ENCODE measurements at places on chromosomes 7 and 10.
A peak's percentile ranks its signal among the peaks of the same experiment; 100 is the strongest.

DNA sequence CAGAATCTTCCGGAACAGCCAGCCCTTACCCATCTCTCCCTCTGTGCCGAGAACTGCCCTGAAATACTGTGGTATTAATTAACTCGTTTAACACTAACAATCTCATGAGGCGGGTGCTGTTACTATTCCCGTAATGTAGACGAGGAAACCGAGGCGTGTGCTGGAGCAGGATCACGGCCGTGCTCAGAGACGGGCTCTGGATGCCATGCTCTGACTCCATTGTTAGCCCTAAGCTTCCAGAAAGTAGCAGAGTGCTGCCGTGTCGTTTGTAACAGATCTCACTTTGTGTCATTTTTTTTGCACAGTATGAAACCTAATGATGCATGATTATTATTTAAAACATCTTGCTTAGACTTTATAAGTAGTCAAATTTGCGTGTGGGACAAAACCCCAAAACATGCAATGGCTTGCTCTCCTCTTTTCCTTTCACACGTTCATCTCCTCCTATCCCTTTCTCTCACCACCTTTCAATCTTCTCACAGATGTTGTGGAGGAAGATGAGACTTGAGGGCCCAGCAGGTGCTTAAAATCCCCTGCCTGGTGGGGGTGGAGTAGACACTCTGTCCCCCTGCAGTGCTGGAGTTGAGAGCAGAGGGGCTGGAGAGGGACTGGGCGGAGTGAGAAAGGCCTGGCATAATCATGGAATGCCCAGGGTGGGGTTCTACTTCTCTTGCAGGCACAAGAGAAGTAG lies 482 bp upstream of the ACTR3C start:
- no peak for DNase-seq

GRCh38 chr10:101071267-101071884 lies 9.6 kb downstream of the KAZALD1 start:
- peak; percentile 61 for DNase-seq

- DNase-seq = no peak
Measured at GRCh38 chr7:47576866-47577306, 5.0 kb downstream of the TNS3 start.

GRCh38 chr7:92466682-92467081 lies 11.1 kb downstream of the ERVW-1 start:
- no peak for DNase-seq

DNA sequence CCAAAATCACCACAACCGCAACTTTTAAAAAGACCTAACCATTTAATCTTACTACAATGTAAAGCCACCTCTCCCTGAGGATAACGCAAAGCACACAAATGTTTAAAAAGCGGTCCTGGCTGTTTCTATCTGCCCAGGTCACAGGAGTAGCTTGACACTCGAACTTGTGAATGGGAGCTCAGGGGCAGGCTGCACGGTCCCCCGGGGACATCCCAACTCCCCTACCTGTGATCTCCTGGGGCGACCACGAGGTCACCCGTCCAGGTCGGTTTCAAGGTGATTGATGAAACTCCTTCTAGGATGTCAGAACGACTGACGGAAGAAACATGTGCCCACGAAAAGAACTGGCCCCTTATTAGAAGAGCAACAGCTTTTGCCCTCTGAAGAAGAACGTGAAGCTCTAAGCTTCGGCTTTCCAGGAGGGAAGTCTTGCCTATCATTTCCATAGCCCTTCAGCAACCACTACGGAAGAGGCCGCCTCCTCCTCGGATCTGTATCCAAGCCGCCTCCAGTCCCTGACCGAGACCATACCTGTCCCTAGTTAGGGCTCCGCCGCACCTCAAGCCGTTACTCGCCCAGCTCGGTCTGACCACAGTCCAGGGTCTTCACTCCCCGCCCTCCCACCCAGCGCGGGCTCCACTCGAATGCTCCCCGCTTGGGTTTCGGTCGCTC lies 459 bp downstream of the CYCS start:
- DNase-seq = peak; percentile 38

DNA sequence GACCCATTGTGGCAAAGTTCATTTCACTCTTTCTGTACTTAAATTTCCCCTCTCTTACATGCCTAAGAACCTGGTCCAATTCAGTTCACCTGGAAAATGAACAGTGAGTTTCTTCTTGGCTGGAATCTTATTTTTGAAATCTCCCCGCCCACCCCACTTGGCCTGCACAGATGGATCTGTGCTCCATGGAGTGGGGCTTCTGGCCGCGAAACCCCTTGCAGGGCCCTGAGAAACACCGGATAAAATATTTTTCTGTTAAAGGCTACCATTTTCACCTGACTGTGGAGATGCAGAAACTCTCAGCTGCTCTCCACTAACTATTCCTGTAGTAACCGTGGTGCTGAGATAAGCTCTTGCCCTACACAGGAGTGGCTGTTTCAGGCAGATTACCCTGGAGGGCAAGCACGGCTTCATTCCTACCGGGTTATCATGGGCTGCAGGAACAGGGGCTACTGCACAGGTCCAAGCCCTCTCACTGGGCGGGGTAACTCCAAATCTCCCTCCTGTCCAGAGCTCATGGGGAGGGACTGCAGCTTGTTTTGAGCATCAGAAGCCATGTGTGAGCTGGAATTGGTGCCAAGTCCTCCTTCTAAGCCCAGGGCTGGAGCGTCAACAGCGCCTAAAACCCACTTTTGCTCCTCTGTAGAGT lies 118.9 kb downstream of the PRPF18 start:
- no peak for DNase-seq

GRCh38 chr7:50793120-50793946 lies 10.6 kb upstream of the GRB10 start:
- peak; percentile 29 for DNase-seq

GRCh38 chr10:46232084-46232483 lies 54.7 kb upstream of the ANTXRL start:
- no peak for DNase-seq

GRCh38 chr7:26614503-26614902 lies 249.9 kb downstream of the SKAP2 start:
- no peak for DNase-seq

GRCh38 chr7:25408876-25409275 lies 180.6 kb upstream of the NPVF start:
- no peak for DNase-seq

GRCh38 chr7:7490003-7490402 lies 45.7 kb downstream of the COL28A1 start:
- no peak for DNase-seq

DNA sequence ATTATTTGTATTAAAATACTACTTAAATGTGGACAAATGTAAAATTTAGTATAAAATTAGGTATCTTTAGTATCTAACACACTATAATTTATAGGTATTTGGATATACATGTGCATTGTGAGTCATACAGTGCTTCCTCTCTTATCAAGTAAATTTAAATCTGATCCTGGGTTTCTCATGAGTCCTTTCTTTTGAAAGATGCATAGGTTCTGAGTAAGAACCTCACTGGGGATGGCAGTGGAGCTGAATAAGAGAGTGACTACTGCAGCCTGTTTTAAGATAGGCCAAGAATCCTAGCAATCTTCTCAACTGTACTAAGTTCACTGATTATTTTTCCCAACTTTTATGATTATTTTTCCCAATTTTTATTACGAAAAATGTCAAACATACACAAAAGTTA lies 16.2 kb downstream of the CEP55 start:
- no peak for DNase-seq

DNA sequence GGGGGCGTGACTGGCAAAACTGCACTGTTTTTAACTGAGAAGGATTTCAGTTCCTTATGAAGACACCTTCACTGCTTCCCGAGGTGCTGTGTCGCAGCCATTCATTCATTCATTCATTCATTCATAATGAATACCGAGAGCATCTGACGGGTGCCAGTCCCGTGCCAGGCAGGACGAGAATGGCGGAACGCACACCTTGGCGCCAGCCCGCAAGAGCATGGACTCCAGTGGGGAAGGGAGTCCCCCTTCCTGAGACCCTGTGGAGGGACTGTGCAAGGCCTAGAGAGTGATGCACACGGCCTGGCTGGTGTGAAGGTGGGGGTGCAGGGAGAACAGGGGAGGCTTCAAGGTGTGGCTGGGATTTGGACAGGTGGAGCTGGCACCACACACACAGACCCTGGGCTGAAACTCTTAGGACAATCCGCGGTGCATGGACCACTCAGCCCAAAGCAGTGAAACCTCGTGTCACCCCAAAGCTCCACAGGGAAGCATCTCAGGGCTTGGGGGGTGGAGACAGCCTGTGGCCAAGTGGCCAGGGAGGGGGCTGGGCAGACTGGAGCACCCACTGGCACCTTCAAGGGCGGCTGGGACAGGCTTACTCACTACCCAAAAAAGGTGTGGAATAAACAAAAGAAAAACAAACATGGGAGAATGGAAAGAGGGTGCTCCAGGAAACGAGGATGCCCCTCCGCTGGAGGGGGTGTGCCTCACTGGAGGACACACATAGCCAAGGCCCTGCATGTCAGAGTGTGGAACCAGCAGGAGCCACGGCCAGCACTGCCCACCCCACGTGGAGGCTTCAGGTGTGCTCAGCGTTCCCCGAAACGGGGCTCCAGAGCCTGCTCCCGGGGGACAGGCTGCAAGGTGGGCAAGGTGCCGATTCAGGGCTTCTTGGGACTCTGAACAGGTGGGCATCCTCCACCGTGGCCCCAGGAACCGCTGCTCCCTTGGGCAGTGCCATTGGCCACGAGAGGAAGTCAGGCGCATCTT lies 37.7 kb downstream of the EBF3 start:
- DNase-seq = no peak

DNA sequence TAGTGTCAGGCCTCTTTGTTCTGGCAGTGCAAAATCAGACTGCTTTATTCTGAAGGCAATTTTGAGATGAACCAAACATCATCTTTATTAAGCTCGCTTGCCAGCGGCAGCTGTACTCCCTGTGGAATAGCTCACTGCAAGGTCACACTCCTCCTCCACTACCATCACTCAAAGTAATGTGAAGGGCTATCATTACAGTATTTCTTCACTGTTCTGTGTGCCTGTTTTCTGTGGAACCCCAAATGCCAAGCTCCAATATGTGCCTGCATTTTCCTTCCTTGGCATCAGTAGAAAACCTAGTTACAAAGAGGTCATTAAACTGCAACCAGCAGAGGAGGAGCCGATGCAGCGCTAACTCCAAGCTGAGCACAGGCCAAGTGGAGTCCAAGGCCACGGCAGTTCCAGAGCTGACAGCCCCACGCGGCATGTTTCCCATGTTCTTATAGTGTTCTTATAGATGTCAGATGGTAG lies 21.4 kb downstream of the BCCIP start:
- no peak for DNase-seq

DNA sequence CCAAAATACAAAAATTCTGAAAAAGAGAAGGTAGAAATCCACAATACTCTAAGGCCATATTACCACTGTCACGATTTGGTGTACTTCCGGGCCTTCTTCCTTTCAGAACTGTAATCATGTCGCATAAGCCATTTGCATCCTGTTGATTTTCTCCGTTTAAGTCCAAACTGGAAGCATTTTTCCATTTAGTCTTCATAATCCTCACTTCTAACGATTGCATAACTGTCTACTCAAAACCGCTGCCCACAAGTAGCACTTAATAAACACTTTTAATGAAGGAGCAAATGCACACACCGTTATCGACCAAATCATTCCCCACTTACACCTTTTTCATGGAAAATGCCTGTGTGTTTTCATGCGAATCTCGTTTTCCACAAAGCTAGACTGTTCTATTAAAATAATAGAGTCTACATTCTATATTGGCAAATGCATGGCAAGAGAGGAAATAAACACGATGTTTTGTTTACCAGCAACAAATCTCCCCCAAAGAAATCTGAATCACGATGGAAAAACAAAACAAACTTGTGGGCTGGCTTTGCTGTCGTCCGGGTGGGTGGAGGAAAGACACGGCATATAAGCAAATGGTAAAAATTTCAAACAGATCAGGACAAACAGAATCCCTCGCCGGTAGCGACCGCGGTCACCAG lies 1.0 kb downstream of the ATE1 start:
- no peak for DNase-seq

GRCh38 chr10:101782811-101783735 lies at the start of gene NPM3:
NPM3 (minus strand) TSS chr10:101783446; CDS start chr10:101783390, 56 bp downstream.
- peak; percentile 93 for DNase-seq

GRCh38 chr7:130493275-130493873 lies 1.5 kb downstream of the MEST start:
- no peak for DNase-seq

DNA sequence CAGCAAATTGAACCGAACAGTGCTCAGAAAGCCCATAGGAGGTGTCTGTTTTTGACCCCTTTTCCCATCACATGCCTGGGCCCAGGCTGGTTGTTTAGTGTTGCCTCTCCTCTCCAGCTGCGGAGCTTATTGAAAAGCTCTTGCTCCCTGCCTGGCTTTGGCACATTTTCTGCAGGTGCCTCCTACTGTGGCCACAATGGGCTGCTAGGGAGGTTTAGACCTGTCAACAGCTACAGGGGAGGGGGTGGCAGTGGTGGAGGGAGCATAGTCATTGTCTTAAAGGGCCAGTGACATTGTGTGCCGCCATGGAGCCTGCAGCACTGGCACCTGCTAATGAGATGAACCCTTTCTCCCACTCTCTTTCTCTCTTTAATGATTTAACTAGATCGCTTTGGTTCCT lies 13.2 kb upstream of the ENO4 start:
- no peak for DNase-seq

GRCh38 chr10:132611986-132612385 lies 74.4 kb downstream of the INPP5A start:
- no peak for DNase-seq

DNA sequence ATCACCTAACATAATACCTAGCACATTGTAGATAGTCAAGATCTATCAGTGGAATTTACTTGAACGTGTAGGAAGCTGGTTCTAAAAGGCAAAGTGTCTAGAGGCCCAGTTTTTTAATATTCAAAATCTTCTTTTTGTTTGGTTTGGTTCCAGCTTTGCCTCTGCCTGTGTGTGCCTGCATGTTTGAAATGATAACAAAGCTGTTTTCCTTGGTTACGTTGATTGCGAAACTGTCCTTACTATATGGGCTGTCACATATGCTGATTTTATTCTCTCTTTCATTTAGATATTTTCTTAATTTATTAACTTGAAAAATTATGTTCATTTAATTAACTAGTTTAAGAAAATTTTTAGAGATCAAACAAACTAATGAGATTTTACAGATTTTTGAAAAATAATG lies 237.3 kb downstream of the SEMA3A start:
- no peak for DNase-seq

DNA sequence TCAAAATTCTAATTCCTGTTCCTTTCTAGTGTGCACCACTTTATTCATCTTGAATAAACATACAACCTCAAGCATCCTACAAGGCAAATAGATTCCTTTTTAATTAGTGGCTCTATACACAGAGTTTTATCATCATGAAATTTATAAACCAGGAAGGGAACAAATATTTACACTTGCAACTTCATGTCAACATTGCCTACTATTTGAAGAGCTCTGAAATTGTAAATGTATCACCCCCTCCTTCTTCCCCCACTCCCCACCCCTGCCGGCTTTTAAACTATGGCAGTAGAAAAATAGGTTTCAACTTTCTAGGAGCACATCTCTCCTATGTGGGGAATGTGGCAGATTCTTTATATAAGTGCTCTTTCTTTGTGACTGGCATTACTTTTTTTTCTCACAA lies 49.6 kb downstream of the KAT6B start:
- DNase-seq = no peak

GRCh38 chr7:142130267-142130666 lies 18.7 kb downstream of the MGAM2 start:
- no peak for DNase-seq
